ENCODE measurements at places on chromosomes 11 and 22.

- no peak for DNase-seq
Measured at GRCh38 chr11:130776061-130776419, 140.2 kb downstream of the SNX19 start.

DNA sequence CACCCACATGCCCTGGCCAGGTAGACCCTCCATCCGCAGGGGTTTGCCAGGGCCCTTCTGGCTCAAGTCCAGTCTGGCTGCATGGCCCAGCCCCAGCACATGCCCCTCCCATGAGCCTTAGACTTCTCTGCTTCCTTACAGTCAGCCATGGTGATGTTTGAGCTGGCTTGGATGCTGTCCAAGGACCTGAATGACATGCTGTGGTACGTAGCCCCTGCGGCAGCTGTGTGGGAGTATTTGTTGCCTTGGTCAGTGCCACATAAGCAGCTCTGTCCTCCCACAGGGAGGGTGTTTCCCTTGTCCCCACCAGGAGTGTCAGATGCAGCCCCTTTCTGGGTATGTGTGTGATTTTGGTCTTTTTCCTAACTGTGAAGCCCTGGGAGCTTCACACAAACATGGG, 17.5 kb downstream of the CDC45 start:
- DNase-seq, result no peak

DNA sequence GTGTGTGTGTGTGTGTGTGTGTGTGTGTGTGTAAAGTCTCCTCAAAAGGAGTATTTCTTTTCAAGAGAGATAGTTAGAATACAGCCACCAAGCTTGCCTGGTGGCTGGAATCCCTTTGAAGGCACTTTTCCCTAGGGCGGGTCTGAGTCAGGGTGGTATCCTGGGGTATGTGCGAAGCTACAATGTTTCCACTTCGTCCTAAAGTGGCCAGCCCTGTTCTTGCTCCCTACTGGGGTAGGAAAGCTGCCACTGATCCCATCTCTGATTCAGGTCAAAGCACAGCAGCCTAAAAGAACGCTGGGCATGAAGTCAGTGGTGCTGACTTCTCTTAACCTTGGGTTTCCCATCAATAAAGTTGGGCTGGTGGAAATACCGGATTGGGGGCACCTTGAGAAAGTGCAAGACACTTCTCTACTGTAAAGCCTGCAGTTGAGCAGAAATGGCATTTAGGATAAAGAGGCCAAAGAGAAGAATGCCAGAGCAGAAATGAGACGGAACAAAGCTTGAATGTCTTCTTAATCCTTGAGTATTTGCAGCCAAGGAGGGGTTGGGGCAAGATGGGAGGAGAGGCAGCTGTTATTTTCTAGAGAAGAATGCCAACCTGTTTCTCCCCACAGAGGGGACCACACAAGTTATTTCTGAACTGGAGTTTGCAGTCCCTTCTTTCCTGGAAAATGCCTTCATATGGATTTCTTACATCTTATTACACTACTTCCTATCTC, 35.3 kb downstream of the ZNRF3 start:
- no peak for DNase-seq

DNA sequence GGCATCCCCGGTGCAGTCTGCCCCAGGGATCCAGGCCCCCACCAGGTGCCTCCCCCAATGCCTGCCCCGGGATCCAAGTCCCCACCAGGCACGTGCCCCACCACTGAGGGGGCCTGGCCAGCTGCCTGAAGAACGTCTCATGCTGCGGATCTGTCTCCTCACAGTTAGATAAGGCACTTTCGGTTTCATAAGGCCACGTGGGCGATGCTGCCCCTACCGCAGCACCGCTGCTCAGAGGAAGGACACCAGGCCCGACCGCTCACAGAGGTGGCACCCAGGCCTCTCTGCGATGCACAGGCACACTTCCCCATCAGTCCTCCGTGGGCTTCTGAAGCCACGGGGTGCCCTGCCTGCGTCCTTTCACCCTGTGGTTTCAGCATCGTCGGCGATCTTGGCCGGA, 68.1 kb upstream of the BID start:
- peak; percentile 11 for DNase-seq

- DNase-seq, result no peak
Measured at GRCh38 chr11:65432686-65433582, 10.3 kb downstream of the NEAT1 start.

GRCh38 chr11:76156971-76157427, 49.3 kb downstream of the WNT11 start:
- no peak for DNase-seq

DNA sequence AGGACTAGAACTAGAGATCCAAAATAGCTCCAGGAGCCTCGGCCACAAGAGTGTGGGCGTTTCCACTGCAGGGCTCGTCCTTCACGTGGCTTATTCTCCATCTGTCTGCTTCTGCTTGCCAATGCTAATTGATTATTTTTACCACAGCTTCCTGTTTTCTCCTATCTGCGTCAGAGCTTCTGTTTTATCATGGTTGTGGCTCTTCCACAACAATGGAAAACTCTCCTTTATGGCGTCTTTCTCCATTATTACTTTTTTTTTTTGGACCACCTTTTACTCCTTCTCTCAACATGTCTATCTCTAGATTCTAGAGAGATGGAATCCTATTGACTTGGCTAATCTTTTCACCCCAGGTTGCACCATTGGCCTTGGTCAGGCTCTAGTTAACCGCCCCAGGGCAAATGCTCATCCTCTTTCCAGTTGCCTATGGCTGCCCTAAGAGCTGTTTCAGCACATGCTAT, 25.9 kb downstream of the CAT start:
- DNase-seq, result no peak

DNA sequence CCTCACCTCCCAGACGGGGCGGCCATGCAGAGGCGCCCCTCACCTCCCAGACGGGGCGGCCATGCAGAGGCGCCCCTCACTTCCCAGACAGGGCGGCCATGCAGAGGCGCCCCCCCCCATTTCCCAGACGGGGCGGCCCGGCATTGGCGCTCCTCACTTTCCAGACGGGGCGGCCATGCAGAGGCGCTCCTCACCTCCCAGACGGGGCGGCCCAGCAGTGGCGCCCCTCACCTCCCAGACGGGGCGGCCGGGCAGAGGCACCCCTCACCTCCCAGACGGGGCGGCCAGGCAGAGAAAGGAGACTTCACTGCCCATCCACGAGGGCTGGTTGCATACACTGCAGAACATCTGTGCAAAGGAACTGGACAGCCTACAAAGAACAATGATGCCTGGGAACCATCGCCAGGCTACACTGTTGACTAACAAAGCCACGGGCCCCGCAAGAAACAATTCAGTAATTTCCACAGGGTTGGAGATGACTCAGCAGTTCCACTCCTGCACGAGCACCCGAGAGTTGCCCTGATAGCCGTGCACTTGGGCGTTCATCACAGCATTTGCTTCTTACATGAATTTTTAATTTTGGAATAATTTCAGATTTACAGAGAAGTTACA, 58.7 kb downstream of the CTTN start:
- DNase-seq, result no peak

GRCh38 chr11:64723117-64723906, at the start of gene NRXN2:
NRXN2 (minus strand) TSS chr11:64723197; CDS start chr11:64713699, 9,498 bp downstream.
- peak; percentile 76 for DNase-seq

DNA sequence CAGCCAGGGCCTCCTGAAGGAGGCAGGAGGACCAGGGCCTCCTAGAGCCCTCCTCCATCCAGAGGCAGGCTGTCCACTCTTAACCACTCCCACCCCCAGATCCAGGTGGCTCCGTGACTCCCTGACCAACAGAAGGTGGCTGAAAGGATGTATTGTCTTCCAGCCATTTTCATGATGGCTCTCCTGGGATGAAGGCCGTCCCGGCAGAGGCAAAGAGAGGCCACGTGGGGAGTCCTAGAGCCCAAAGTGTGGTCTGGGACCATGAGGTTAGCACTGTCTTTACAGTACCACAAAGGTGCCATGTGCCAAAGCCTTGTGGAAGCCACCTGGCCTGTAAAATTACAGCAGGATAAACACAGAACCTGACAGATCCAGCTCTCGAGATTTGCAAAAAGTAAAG, 42.3 kb downstream of the DUSP8 start:
- no peak for DNase-seq

- DNase-seq, result no peak
Measured at GRCh38 chr11:112017538-112017937, 7.7 kb upstream of the DLAT start.

GRCh38 chr11:61445516-61445915, 15.6 kb downstream of the SDHAF2 start:
- no peak for DNase-seq

GRCh38 chr22:39534591-39535356, 2.2 kb upstream of the RPS19BP1 start:
- peak; percentile 79 for DNase-seq

- DNase-seq, result no peak
Measured at GRCh38 chr11:15837901-15838489, 518.4 kb downstream of the SOX6 start.

DNA sequence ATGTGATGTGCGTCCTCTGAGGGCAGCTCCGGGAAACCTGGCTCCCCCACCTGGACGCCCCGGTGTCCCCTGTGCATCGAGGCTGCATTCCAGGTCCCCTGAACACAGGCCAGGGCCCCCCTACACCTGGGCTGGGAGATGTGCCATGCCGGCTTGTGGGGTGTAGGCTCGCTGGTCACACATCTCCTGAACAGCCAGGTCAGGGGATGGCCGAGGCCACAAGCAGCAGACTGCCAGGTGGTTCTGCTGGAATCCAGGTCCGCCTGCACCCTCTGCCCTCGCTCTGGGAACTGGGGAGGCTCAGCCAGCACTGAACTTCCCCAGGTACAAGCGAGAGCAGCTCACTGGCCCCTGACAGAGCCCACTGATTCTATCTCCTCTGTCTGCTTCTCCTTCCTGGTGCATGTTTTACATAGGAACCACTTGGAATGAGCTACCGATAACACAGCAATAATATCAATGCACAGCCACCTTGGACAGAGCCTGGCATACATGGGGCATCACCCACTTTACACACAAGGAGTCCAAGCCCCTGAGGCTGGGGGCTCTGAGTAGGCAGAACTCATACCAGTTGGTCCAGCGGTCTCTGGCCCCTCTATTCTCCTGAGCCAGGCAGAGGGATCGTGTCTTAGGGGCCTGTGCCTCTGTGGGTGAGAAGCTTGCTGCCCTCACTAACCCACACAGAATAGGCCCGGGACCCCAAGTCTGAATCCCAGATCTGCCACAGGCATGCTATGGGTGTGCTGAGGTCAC, 46.8 kb downstream of the TBX1 start:
- DNase-seq, result no peak

DNA sequence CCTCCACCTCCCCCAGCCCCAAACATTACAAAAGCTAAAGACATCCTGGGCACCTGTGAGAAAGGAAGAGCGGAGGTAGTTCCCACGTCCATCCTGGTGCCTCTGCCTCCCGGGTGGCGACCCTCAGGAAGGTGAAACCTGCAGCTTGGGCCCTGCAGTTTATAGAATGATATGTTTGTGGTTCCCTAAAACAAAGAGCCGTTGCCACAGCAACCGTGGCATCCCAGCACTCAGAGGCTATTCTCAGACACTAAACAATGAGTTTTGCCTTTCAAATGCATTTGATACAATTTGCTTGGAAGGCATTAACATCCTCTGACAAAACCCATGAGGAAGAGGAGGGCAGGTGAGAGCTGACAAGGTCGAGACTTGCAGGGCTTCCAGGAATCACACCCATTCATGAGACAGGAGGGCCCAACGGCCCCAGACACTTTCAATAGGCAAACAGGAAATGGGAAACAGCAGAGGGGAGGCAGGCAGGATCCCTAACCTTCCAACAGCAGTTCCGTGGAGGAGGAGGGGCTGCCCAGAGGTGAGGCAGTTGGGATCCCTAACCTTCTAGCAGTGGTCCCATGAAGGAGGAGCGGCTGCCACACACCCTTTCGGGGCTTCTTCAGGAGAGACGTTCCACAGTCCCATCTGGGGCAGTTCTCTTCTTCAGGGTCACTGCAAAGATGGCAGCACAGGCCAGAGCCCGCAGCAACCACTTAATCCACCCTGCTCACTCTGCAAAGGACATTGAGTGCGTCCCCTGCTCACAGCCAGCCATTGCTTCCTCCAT, 379.2 kb downstream of the SHANK2 start:
- DNase-seq, result no peak

DNA sequence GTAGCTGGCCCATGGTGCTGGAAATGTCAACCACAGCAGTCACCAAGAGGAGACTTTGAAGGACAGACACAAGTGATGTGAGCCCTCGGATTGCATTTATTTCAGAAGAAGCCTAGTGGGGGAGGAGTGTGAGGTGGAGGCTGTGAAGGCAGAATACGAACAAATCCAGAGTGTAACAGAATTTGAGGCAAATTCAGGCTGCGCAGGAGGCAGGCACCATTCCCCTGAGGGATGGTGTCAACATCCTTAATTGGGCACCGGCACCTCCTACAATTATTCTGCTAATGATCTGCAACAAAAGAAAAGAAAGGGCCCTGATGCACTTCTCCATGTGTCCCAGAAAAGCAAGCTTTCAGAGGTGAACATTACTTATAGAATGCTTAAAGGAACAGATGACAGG, 32.2 kb downstream of the CWC15 start:
- no peak for DNase-seq

- DNase-seq, result no peak
Measured at GRCh38 chr11:324156-324555, 3.5 kb upstream of the IFITM3 start.

DNA sequence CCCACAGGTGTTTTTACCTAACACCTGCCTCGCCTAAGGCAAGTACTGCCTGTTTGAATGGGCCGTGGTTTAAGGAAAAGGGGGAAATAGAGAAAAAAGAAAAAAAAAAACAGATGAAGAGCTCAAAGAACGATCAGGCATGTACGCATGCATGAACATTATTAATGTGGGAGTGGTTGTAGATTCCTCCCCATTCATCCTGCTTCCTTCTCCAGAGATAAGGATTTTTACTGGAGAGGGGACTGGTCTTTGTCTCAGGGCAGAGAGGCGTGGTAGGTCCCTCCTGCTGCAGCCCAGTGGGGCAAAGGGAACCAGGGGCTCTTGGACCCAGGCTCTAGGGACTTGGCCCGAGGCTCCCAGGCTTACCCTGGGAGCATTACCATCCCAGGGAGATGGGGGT, 23.1 kb downstream of the RPS6KA4 start:
- no peak for DNase-seq

- DNase-seq, result no peak
Measured at GRCh38 chr11:28965819-28966218, 857.6 kb downstream of the METTL15 start.

DNA sequence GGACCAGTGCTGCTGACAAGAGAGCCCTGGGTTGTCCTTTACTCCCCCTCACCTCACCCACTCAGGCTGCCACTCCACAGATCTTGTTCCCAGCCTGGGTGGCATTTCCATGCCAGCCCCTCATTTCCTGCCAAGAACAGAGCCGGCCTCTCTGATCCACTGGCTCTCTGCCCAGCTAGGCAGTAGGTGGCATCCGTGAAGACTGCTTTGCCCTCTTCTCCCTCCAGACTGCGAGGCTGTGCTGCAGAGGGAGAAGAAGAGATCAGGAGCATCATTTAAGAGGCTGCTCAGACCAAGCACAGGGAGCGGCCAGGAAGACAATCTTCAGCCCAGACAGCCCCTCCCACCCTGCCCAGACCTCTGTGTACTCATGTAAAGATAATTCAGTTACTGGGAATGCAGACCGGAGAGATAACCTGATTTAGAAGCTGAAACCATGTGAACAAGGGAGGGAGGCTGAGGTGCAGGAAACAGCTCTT, 126.9 kb upstream of the NCAM1 start:
- no peak for DNase-seq

GRCh38 chr11:109241988-109242536, 179.9 kb upstream of the C11orf87 start:
- DNase-seq, result no peak

- no peak for DNase-seq
Measured at GRCh38 chr11:71383461-71383860, 64.7 kb downstream of the DHCR7 start.
